ENCODE measurements at places on chromosomes 2 and 18. TPM values are rescaled to one million over a fixed set of nuclear protein-coding genes. Genes with fewer than 3 reads are reported as not detected.

GRCh38 chr2:38010995-38011394, 65.0 kb downstream of the CYP1B1 start:
- H3K4me1 ChIP-seq = no peaks in the 10 kb centered on the region
- DNase-seq = no peak
- H3K27ac ChIP-seq = no peak overlapping the region
- H3K4me3 ChIP-seq = no peak overlapping the region

GPBAR1 gene
- 9.7 TPM for total RNA-seq

- H3K27me3 ChIP-seq = peaks cover 6% of the 10 kb centered on the region
- H3K27ac ChIP-seq = no peak overlapping the region
- H3K36me3 ChIP-seq = no peaks in the 10 kb centered on the region
- peaks cover 11% of the 10 kb centered on the region for H3K4me1 ChIP-seq
- no peak for DNase-seq
These were observed 19.4 kb downstream of the KLHL29 start for GRCh38 chr2:23404426-23404825.

PAX3 gene
- not detected for total RNA-seq

ZNF396 gene
- total RNA-seq = 4.5 TPM

GRCh38 chr2:219437141-219437540, 2.5 kb downstream of the SPEG start:
- peaks cover 8% of the 10 kb centered on the region for H3K4me1 ChIP-seq
- H3K27ac ChIP-seq = no peak overlapping the region
- H3K27me3 ChIP-seq = peaks cover 41% of the 10 kb centered on the region
- no peaks in the 10 kb centered on the region for H3K36me3 ChIP-seq
- no peak overlapping the region for H3K4me3 ChIP-seq

ZSWIM2 gene
- not detected for total RNA-seq

DNA sequence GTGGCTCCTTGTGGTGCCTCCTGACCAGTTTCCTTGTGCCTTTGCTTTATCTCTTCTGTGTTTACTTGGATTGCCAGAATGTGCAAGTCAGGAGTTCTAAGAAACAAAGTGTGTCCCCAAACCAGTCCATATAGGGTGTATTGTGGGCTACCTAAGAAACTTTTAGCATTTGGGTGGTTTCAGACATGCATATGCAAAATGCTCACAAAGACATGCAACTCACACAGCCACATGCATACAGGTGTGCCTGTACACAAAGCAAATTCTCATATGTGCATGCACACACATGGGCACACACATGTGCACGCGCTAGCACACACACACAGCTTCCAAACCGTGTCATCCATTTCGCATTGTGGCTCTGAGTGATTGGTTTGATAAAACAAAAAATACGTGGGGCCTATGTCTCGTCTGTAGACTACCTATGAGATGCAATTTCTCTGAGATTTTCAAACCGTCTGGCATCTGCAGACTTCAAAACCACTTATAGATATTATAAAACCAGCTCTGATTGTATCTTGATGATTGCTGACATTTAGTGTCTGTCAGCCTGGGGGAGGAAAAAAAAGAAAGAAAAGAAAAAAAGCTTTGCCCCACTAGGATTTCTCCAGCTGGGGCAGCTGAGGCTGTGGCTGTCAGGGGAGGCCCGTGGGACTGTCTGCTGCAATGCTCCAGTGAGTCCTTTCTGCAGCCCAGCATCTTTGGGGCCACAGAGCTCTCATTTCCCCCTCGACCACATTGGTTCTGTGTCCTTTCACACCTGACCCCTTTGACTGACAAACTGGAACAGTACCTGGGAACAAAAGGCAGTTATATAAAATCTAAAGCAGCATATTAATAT, 556.1 kb downstream of the CMPK2 start:
- no peak overlapping the region for H3K27ac ChIP-seq
- H3K4me1 ChIP-seq = peaks cover 5% of the 10 kb centered on the region
- H3K4me3 ChIP-seq = no peak overlapping the region
- no peak for DNase-seq

GRCh38 chr2:38828460-38828859, 47.3 kb downstream of the DHX57 start:
- H3K27me3 ChIP-seq = no peaks in the 10 kb centered on the region
- no peak overlapping the region for H3K4me3 ChIP-seq
- no peak overlapping the region for H3K27ac ChIP-seq
- H3K36me3 ChIP-seq = peaks cover 20% of the 10 kb centered on the region

DNA sequence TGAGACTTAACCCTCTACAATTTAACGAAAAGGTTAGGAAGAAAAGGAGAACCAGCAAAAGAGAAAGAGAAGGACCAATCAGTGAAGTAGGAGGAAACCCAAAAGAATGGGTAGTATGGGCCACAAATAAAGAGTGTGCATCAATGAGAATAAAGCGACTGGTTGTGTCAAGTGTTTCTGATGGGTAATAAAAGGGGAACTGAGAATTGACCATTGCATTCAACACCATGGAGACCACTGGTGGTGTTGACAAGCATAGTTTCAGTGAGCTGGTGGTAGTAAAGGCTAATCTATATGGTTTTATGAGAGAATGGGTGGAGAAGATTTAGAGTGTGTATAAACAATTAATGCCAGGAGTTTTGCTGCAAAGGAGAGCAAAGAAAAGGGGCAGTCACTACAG, 75.4 kb downstream of the CSRNP3 start:
- peaks cover 2% of the 10 kb centered on the region for H3K4me1 ChIP-seq
- no peak overlapping the region for H3K27ac ChIP-seq
- H3K36me3 ChIP-seq = no peaks in the 10 kb centered on the region
- no peak for DNase-seq
- H3K27me3 ChIP-seq = no peaks in the 10 kb centered on the region

Measured in progenitor cell of endocrine pancreas (in vitro differentiated cells).